ENCODE measurements at places on chromosomes 5 and 9. TPM values are rescaled to one million over a fixed set of nuclear protein-coding genes. Genes with fewer than 3 reads are reported as not detected.

Gene PCDHA2
- polyA plus RNA-seq: 0.15 TPM

Gene SLC46A2
- not detected for polyA plus RNA-seq

Gene DIRAS2
- polyA plus RNA-seq: 27.0 TPM

Gene HMMR
- 7.5 TPM for polyA plus RNA-seq

Gene TRIM7
- polyA plus RNA-seq: 0.22 TPM

Gene TMOD1
- polyA plus RNA-seq: 29.7 TPM

Gene CTXN3
- 3.0 TPM for polyA plus RNA-seq

Gene MCC
- polyA plus RNA-seq: 1.2 TPM

Gene TMEM215
- not detected for polyA plus RNA-seq

Gene TUSC1
- polyA plus RNA-seq: 3.9 TPM

Gene KCNV2
- not detected for polyA plus RNA-seq
